ENCODE measurements at places on chromosomes 13 and 19.

GRCh38 chr13:79141082-79141481, 265.0 kb downstream of the RBM26 start:
- no peak for DNase-seq

DNA sequence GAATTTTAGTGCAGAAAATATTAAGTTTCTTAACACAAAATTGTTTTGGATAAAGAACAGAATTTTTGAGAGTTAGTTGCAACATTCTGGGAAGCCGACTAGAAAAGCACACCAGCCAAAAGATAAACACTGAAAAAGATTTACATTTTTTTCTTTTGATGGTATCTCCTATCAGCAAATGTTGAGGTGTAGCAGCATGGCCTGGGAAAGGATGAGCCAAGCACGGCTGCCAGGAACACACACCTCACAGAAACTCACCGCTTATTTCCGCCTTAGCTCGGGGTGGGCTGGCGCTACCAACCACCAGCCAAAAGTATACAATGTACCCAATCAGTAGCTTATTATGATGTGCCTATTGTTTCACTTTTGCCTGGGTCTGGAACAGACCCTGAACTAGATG, 134.7 kb downstream of the MIPEP start:
- DNase-seq = no peak

- DNase-seq = no peak
Observed at GRCh38 chr13:36355632-36356031, 9.4 kb upstream of the SPART start.

- DNase-seq = no peak
Observed at GRCh38 chr19:47896773-47897172, 10.7 kb upstream of the SULT2A1 start.

- DNase-seq = no peak
Observed at GRCh38 chr13:95030821-95031343, 270.4 kb downstream of the ABCC4 start.

DNA sequence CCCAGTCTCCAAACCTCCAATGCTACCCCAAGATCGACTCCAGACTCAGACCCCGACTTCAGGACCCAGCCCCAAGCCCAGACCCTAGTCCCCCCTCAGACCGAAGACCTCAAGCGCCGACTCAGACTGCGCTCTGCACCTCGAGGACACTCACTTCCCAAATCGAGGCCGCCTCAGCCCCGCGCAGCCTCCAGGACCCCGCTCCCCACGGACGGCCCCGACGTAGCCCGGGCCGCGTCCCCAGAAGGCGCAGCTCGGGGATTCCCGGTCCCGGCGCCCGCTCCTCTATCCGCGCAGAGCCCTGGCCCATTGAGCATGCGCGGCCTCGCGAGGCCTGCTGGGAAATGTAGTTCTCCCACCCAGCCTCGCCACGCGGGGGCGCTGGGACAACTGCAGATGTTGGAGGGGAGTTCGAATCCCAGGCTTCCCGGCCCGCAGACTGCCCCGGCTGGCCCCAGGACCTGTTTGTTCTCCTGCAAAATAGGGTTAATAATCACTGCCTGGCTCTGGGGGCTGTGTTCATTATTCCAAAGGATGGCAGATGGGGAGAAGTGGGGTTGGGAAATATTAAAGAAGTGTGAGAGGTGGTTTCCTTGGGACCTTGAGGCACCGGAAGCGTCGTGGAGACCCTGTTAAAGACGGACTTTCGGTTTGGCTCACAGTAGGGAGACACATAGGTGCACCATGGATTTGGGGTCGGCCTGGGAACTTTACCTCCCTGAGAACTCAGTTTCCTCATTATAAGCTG, at the start of gene APBA3:
APBA3 (minus strand) TSS at position 311 of the 748 bp plus-strand sequence. CDS start 1,428 bp downstream, outside the sequence.
- DNase-seq = peak; percentile 98

- DNase-seq = no peak
Observed at GRCh38 chr19:47022140-47022536, 2.5 kb downstream of the NPAS1 start.

- DNase-seq = no peak
Observed at GRCh38 chr13:36030670-36031331, 100.4 kb downstream of the DCLK1 start.

Measured in stimulated activated CD4-positive, alpha-beta T cell treated with anti-CD3 and anti-CD28 coated beads, Interleukin-12 subunit alpha, Interleukin-12 subunit beta, amount 100 ng/mL, for 48 hours (primary cell).